ENCODE measurements at places on chromosomes 11 and 22.

DNA sequence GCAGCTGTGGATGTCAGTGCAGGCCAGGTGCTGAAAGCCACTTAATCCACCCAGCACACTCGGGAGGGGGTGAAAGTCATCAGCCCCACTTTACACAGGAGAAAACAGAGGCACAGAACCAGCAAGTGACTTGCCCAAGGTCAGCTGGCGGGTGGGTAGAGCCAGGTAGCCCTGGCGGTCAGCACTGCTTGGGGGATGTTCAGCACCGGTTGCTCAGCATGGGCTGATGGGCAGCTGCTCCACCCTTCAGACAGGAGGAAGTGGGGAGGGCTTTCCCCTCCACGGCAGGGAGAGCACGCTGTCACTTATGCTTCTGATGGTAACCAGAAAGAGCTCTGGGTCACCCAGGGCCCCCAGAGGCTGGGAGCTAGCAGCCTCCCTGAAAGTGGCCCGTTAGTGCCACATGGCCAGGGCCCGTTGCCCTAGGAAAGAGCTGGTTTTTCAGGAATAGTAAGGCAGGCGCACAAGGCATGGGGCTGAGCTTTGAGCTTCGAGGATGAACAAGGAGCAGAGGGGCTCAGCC, 417.9 kb downstream of the CTTN start:
- DNase-seq = no peak

GRCh38 chr22:26474682-26475081, 8.9 kb downstream of the HPS4 start:
- DNase-seq = no peak

GRCh38 chr11:111091321-111091938, 154.1 kb upstream of the POU2AF2 start:
- DNase-seq = no peak

- no peak for DNase-seq
These were observed 39.1 kb upstream of the LYVE1 start for GRCh38 chr11:10607462-10608132.

DNA sequence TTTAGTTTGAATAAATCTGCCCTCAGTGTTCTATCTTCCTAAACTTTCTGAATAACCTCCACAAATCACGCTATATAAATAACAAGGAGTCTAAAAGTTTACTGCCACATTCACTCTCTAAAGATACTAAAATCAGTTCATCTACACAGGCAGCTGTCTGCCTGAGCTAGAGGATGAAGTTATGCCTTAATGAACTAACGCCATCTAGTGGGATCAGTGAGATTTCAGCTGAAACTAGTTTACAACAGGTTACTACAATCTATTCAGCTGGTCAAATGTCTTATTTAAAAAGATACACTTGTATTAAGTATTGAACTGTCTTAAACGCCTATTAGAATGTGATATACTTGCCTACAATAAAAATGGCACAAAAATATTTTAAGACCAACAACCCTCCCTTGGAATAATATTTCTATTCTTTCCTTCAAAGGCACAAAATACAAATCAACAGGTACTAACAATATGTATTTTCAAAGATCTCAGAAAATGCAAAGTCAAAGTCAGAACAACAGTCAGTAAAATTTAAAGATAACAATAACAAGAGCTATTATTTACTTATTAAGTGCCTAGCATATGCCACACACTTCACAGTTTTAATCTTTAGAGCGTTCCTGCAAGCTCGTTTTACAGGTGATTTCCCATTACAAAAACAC, 84.1 kb downstream of the LARGE2 start:
- peak; percentile 68 for DNase-seq

- no peak for DNase-seq
These were observed at the start of gene BLID for GRCh38 chr11:122115524-122116379. Gene BLID (minus strand): TSS chr11:122116215. CDS start chr11:122115922, 293 bp downstream.

- no peak for DNase-seq
These were observed 195.2 kb downstream of the TRIM29 start for GRCh38 chr11:119942583-119943297.

- no peak for DNase-seq
These were observed 7.5 kb upstream of the PPFIA1 start for GRCh38 chr11:70262951-70263350.

DNA sequence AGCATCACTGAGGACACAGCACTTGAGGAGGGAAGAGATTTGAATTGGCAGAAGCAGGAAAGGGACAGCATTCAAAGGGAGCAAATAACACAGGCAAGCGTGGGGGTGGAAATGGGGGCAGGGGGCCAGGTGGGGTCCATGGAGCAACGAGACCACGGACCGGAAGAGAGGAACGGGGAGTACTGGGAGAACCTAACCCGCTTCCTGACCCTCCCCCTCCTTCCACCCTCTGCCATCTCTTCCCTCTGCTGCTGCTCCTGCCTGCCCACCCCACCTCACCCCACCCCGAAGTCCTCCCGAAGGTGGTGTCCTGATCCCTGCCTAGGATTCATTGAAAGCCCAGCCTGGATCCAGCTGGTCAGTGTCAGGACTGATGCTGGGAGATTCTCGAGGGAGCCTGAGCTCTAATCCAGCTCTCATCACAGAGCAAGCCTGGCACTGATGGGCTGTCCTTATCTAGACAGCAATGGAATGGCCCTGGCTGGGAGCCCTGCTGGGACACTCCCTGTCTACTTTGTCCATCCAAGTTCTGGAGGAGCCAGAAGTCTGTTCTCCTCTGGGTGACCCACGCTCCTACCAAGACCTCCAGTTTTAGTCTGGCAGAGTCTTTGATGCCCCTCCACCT, 105.0 kb downstream of the TRIM29 start:
- DNase-seq = no peak

GRCh38 chr11:73542175-73542574, 55.7 kb downstream of the FAM168A start:
- DNase-seq = no peak

DNA sequence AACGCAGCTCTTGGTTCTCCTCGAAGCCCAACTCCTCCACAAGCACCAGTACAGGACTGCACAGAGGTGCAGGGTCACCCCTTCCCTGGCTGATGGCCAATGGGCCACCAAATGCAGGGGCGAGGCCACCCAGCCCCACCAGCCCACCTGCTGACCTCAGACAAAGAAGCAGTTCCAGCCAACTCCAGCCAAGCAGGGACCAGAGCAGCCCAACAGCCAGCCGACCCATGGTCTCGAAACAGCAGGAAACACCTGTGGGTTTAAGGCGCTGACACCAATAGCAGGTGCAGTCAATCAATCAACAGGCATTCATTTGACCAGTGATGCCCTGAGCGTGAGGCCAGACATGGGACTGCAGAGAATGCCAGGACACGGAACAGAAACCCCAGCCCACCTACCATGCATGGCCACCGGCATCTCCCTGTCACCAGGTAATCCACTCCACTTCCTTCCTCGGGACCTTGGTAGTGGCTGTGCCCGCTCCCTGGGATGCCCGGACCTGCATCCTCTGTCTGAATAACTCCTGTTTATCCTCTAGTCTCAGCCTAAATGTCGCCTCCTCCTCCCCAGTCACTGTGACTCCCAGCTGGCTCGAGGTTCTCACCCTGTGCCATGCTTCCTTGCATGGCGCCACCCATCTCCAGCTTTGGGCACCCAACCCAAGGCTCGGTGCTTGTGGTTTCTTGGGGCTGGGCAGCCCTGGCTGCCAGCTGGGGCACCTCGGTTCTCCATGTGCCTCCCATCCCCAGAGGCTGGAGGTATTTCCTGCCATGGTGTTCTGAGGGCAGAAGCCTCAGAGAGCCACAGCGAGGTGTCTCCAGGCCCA, 1475.4 kb downstream of the BRD1 start:
- DNase-seq = no peak

GRCh38 chr11:47394322-47395222, 13.8 kb upstream of the SLC39A13 start:
- DNase-seq = peak; percentile 61

GRCh38 chr11:128532572-128533091, 54.7 kb downstream of the ETS1 start:
- no peak for DNase-seq

DNA sequence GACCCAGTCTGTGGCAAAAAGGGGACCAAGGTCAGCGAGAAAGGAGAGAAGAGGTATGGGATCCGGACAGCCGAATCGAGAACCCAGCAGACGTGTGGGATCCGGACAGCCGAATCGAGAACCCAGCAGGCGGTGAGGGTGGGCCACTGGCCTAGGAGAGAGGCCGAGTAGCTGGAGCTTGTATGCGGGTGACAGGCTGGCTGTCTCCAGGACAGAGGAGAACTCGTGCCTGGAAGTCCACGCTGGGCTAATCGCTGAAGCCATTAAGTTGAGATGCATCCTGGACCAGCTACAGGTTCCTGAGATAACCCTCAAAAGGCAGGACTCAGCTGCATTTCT, 6.0 kb downstream of the CERK start:
- no peak for DNase-seq

DNA sequence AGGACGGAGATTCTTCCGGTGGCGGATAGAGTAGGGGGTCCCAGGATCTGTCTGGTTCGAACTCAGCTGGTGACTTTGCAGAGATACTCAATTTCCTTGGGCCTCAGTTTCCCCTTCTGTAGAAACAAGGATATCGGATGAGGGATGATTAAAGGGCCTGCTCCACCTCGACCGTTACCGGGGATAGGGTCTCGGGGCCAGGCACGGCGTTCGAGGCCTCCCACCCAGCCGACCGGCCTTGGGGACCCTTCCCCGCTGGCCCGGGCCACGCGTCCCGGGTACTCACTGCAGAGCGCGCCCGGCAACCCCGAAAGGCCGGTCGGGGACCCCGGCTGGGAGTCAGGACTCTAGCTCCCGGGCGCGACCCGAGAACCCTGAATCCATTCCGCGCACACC, 321 bp downstream of the RHBDD3 start:
- no peak for DNase-seq

DNA sequence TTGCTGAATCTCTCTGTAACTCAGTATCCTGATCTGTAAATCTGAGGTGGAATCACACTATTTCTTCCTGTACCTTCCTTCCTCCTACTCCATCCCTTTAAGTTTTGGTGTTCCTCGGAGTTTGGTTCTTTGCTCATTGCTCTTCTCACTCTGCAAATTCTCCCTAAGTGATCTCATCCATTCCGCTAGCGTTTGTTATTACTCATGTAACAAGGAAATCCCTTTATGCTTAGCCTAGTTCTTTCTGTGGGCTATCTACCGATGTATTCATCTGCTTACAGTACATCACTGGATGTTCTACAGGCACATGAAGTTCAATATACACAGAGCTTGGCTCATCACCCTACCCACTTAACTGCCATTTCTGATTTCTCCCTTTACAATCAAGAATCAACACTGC, 1.6 kb upstream of the CEP295 start:
- no peak for DNase-seq

- no peak for DNase-seq
These were observed 777.8 kb upstream of the LUZP2 start for GRCh38 chr11:23719016-23719415.

DNA sequence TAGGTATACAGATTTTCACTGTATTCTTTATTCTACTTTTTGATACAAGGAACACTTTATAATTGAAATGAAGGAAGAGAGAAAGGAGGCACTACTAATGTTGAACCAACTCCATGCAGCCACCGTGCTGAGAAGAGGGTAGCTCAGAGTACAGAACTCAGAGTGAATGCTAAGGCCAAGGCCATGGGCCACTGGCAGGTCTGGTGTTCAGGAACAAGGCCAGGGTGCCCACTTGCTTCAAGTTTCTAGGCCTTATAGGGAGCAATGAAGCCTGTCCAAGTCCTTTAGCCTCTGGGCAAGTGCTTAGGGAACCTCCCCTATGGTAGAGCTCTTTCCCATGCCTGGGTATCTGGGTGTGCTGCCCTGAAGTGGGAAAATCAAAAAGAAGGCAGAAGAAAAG, 235.0 kb downstream of the TENM4 start:
- no peak for DNase-seq

DNA sequence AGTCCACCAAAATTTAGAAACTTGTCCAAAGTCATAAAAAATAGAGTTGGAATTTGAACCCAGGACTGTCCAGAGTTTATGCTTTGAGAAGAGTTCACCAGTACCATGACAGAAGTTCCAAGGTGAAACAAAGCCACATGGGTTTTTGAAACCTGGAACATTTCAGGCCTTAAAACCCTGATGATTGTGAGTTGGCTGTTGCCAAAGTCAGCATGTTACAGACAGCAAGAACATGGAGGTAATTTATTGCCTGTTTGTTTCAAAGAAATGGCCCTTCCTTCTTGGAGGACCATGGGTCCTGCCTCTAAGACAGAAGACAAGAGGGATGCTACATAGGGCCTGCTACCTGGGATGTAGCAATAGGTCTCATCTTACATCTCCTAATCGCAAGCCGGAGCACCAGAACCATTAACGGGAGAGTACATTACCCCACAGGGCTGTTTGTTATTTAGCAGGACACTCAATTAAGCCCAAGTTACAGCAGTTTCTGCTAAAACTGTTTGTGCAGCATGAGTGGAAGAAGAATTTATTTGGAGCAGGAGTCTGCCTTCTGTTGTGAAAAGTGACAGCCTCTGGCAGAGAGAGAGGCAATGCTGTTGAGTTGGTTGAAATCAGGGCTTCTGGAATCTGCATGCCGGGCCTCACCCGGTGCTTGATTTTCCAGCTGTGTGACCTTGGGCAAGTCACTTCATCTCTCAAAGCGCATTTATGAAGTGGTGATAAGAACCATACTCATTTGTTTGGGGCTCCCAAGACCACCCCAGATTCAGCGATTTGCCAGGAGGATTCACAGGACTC, 136.2 kb downstream of the LDLRAD3 start:
- no peak for DNase-seq

DNA sequence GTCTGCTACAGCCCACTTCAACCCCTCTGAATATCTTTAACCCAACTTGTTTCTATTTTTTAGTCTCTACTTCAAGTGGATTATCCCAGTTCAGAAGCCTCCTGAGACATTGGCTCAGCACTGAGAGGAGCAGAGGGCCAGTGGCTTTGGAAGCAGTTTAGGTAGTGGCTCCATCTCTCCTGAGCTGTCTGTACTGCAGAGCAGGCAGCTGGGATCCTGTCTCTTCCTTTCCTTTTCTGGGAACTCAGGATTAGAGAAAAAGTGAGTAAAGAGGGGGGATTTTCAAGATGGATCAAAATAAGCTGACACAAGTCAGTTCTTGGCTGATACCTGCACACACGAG, 512.0 kb downstream of the OPCML start:
- DNase-seq = no peak

DNA sequence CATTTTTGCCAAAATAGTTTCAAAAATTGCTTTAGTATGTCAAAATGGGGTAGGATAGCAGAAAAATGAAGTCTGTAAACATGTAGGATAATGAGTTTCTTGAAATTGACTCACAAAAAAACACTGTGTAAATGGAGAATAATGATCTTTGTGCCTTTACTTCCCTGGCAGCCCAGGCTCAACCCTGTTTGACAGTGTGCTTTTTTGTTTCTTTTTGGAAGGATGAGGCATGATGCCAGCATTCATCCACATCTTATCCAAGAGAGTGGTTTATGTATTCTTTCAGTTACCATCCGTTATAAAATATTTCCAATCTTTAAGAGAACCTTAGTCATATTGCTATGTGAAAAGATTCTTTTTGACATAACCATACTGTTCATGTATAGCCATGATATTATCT, 70.6 kb downstream of the ARHGAP42 start:
- DNase-seq = no peak

- DNase-seq = no peak
These were observed 27.9 kb downstream of the MMP13 start for GRCh38 chr11:102927624-102927990.

DNA sequence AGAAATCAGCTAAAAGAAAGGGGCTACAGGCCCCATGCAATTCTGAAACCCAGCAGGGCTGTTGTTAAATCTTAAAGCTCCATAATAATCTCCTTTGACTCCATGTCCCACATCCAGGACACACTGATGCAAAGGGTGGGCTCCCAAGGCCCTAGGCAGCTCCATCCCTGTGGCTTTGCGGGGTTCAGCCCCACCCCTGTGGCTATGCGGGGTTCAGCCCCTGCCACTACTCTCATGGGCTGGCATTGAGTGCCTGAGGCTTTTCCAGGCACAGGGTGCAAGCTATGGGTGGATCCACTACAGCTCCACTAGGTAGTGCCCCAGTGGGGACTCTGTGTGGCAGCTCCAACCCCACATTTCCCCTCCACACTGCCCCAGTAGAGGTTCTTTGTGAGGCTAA, 8.7 kb upstream of the ZNF280A start:
- DNase-seq = no peak
